Colonic mucosa (tissue), 4 donors: ENCODE measurements at places on chromosomes 3 and 15. TPM values are rescaled to one million over a fixed set of nuclear protein-coding genes. Genes with fewer than 3 reads are reported as not detected.

The TEX9 gene
- total RNA-seq = 5.9 TPM

The CASR gene
- 0.16 TPM for total RNA-seq

The TNFSF10 gene
- total RNA-seq = 57.2 TPM

The BNC1 gene
- not detected for total RNA-seq

The RASL12 gene
- 6.7 TPM for total RNA-seq

The SYNM gene
- total RNA-seq = 108 TPM

The TRIM42 gene
- not detected for total RNA-seq

The ZDHHC23 gene
- total RNA-seq = 31.3 TPM

The DZIP3 gene
- total RNA-seq = 6.8 TPM

The CCDC54 gene
- total RNA-seq = not detected

The SPESP1 gene
- total RNA-seq = 5.9 TPM

The FAM131A gene
- total RNA-seq = 15.0 TPM

The GPR160 gene
- total RNA-seq = 56.4 TPM

The OCA2 gene
- total RNA-seq = 0.10 TPM

The SH2D7 gene
- 0.58 TPM for total RNA-seq

The GABRR3 gene
- not detected for total RNA-seq

The ZNF502 gene
- total RNA-seq = 3.5 TPM

The CHRM5 gene
- not detected for total RNA-seq

The CD200 gene
- total RNA-seq = 7.6 TPM

The LSAMP gene
- total RNA-seq = 5.9 TPM

The SLITRK3 gene
- total RNA-seq = 0.48 TPM

The IQCF5 gene
- not detected for total RNA-seq

The ZNF860 gene
- 1.5 TPM for total RNA-seq

The C2CD4A gene
- total RNA-seq = 2.4 TPM

The GRK7 gene
- not detected for total RNA-seq

The ACOX2 gene
- total RNA-seq = 14.6 TPM

The HDDC3 gene
- total RNA-seq = 29.6 TPM

The CD276 gene
- total RNA-seq = 49.9 TPM

The EPHB1 gene
- 0.40 TPM for total RNA-seq

The PLIN1 gene
- total RNA-seq = 0.90 TPM

The NAALADL2 gene
- total RNA-seq = 24.3 TPM

The AHSG gene
- total RNA-seq = 1.9 TPM

The ARHGAP11A gene
- 55.3 TPM for total RNA-seq

The LRRC3B gene
- 0.15 TPM for total RNA-seq

The GOLGA6D gene
- not detected for total RNA-seq

The MITF gene
- total RNA-seq = 2.9 TPM

The RARB gene
- total RNA-seq = 0.74 TPM

The B3GALNT1 gene
- total RNA-seq = 0.94 TPM

The MKRN2OS gene
- total RNA-seq = 6.1 TPM

The IL17RE gene
- 71.4 TPM for total RNA-seq

The UTS2B gene
- total RNA-seq = not detected

The NR2F2 gene
- total RNA-seq = 25.7 TPM

The NANOGP8 gene
- not detected for total RNA-seq

The RAD54L2 gene
- total RNA-seq = 14.9 TPM

The EFCC1 gene
- 1.3 TPM for total RNA-seq

The GOLGA6L9 gene
- total RNA-seq = 3.0 TPM

The VIPR1 gene
- total RNA-seq = 74.2 TPM

The FBXW12 gene
- not detected for total RNA-seq

The TIGIT gene
- 0.37 TPM for total RNA-seq

The TYRO3 gene
- total RNA-seq = 6.0 TPM

The SLC6A11 gene
- total RNA-seq = not detected

The GUCA1C gene
- not detected for total RNA-seq

The COX17 gene
- 53.5 TPM for total RNA-seq

The ROBO2 gene
- 0.88 TPM for total RNA-seq

The SLC15A2 gene
- 3.1 TPM for total RNA-seq

The GOLGA6B gene
- total RNA-seq = not detected

The GOLGA8Q gene
- total RNA-seq = 0.15 TPM

The DALRD3 gene
- total RNA-seq = 23.5 TPM

The GXYLT2 gene
- 8.4 TPM for total RNA-seq

The SLC9A9 gene
- total RNA-seq = 6.5 TPM
